Activated naive CD4-positive, alpha-beta T cell treated with Interleukin-2 at 50 U/mL for 16 hours (primary cell): ENCODE measurements at places on chromosomes 16 and 17.

GRCh38 chr16:89892055-89892630 is 18.8 kb downstream of the TCF25 start:
- DNase-seq: no peak

DNA sequence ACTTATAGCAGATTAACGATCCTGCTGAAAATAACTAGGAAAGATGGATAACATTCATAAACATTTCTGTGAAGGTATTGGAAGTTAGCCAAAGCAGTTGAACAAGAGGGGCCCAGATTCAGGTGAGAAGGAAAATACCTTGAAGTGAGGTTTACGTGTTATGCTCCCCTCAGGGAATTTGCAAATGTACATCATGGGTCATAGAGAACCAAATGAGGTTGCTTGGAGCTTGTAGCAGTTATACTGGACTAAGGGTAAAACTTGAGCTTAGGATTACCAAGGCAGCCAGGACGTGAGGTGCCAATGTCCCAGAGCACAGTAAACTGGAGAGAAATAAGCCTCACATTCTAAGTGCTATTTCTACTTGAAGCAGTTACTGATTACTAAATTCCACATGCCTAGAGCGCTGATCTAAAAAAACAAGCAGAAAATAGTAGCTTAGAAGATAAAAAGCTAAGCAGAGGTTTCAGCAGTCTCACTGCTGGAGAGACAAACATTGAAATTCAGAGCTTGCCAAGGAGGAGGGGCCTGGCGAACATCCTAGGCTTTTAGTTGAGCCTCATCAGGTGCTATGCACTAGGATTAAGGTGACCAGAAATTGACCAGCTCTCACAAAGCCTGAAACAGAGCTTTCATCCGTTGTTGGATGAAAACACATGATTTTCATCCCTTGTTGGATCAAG is 136.7 kb upstream of the FAM20A start:
- DNase-seq: no peak

- DNase-seq: no peak
Measured at GRCh38 chr17:61208301-61209105, 191.1 kb upstream of the TBX2 start.

GRCh38 chr16:79790854-79791253 is 190.3 kb upstream of the MAF start:
- DNase-seq: no peak

DNA sequence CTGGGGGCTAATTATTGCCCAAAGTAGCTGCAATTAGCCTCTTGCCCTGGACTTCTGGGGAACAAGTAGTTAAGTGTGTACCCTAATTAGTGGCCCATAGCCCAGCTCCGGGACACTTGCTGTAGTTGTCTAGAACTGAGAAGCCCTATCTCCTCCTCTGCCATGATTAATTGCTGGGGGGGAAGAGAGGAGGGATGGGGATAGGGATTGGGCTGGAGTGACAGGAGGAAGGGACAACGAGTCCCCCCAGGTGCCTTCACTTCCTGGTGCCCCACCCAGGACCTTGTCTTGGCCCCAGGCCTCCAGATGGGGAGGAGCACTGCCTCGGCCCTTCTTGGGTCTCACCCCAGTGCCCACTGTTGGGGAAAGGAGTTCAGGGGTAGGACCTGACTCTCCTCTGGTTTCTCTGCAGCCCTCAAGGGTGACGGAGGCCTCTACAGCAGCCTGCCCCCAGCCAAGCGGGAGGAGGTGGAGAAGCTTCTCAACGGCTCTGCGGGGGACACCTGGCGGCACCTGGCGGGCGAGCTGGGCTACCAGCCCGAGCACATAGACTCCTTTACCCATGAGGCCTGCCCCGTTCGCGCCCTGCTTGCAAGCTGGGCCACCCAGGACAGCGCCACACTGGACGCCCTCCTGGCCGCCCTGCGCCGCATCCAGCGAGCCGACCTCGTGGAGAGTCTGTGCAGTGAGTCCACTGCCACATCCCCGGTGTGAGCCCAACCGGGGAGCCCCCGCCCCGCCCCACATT is 17.4 kb downstream of the NGFR start:
- no peak for DNase-seq

DNA sequence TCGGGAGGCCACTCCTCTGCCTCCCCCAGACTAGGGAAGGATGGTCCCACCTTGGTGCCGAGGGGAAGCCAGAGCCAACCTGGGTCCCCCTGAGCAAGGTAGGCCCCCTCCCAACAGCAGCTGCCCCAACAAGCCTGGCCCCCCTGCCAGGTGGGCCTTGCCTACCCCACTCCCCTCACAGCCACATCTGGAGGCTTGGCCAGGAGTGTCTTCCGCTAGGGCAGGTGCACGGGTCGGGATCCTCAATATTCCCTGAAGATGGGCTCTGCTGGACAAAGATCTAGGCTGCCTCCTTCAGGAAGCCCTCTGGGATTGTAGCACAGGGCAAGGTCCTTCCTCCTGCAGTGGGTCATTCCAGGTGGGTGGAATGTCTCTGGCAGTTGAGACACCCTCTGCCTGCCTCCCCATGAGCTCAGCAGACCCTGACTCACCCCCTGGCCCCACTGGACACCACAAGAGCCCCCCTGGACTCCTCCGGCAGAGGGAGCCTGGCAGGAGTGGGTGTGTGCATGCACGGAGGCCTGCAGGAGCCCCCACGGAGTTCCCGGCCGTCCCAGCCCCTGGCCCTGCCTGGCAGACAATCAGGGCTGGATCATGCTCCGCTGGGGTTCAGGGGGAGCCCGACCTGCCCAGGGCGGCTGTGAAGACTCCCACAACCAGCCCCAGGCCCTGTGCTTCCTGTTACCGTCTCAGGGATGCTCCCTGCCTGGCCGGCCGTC is 435 bp downstream of the C1QTNF8 start:
- DNase-seq: no peak

DNA sequence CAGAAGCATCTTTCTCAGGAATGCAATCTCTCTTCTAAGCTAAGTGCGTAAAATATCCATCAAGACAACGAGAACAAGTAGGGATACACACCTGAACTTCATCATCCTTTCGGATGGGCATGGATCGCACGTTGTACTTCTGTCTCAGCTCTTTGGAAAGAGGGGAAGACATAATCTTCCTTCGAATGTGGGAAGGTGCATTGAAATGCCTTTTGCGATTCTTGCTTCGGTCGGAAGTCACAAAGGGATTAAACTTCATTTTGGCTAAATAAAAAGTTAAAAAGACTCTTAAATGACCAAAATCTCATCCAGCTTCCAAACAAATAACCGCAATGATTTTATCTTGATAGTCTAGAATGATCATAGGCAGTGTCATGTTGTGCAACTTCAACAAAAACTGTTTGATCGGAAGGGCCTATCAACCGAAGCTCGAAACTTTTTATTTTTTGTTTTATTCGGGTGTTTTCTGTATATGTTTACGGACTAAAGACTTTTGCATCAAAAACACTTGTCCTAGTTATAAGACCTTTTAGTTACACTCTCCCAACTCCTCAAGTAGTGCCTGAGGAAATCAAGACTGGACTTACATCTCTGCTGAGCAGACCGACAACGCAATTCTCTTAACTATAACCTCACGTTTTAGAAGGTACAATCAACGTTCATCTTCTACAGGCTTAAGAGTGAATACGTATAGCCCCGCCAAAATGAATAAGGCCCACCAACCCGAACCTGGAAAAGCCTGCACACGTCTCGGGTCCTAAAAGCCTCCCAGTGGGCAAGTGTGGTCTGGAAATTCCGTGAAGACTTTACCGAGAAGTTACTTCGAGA is 727 bp downstream of the RPL26 start:
- DNase-seq: no peak
